Spleen (tissue), 13 donors: ENCODE measurements at places on chromosomes 3 and 15. TPM values are rescaled to one million over a fixed set of nuclear protein-coding genes. Genes with fewer than 3 reads are reported as not detected.

- no peak overlapping the region for H3K4me3 ChIP-seq
- H3K4me1 ChIP-seq, result peaks cover 4% of the 10 kb centered on the region
- H3K27me3 ChIP-seq, result no peaks in the 10 kb centered on the region
- H3K36me3 ChIP-seq, result no peaks in the 10 kb centered on the region
- no peak overlapping the region for H3K27ac ChIP-seq
Measured at GRCh38 chr15:51054535-51054934, 40.2 kb downstream of the TNFAIP8L3 start.

The LNP1 gene
- total RNA-seq, result 1.2 TPM

The DZIP3 gene
- total RNA-seq, result 21.3 TPM

DNA sequence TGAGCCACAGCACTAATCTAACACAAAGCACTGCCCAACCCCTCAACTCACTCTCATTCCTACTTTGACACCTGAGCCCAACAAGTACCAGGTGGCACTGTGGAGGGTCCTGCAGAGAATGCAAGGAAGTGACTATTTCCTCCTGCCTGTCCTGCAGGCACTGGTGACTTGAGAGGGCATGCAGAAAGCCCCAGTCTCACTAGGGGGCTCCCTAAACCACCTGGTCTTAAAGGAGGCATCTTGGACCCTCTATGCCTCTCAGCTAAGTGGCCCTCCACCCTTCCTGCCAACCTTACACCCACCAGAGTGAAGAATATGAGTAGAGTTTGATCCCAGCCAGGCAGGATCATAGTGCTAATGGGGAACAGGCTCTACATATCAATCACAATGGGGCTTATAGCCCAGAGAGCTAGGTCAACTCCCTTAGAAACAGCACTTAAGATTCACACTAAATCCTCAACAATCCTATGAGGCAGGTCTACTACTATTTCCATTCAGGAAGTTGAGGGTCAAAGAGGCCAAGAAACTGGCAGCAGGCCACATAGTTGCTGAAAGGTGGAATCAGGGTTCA lies 15.2 kb downstream of the TRAIP start:
- no peaks in the 10 kb centered on the region for H3K27me3 ChIP-seq
- H3K36me3 ChIP-seq, result no peaks in the 10 kb centered on the region
- H3K4me1 ChIP-seq, result peaks cover 7% of the 10 kb centered on the region

DNA sequence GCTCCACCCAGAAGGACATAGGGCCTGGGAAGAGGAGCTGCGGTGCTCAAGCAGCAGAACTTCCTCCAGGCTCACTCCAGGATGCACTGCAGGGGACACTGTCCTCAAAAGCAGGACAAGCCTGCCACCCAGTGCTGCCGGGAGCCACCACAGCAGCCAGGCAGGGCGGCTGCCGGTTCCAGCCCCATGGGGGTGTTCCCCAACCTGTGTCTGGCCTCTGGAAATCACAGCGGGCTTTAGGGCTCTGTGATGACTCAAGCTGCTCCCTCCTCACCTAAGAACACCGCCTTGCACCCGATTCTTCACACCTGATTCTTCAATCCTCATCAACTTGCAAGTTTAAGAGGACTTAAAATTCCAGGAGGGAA lies 71.9 kb upstream of the SLC6A11 start:
- H3K27me3 ChIP-seq, result peaks cover 2% of the 10 kb centered on the region
- no peak overlapping the region for H3K27ac ChIP-seq
- no peaks in the 10 kb centered on the region for H3K36me3 ChIP-seq
- H3K4me3 ChIP-seq, result no peak overlapping the region
- H3K4me1 ChIP-seq, result no peaks in the 10 kb centered on the region

DNA sequence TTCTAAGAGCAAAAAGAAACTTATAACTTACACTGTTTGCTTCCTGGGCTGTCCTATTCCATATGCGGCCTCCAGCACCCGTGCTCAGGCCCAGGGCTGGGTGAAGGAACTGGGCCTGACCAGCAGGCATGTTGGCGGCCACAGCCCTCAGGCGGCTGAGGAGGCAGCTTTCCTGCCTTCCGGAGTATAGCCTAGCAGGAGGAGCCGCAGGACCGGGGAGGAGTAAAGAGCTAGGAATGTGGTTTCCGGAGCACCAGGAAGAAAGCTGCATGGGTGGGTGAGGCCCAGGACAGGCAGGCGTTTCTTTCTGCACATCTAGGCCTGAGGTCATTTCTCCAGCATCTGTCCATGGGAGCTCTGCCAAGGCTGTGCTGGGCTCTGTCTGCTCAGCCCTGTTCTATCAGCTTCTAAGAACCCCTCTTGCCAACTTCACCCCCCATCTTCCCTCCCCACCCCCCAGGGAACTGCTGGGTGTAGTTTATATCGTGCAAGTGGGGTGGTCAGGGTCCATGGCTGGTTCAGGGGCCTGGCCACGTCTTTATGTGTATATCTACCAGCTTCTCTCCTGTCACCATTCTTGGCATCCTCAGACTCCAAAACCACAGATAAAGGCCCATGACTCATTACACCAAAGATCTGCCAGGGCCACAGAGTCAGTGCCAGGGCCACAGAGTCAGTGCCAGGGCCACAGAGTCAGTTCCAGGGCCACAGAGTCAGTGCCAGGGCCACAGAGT lies 7.8 kb upstream of the KIF7 start:
- no peaks in the 10 kb centered on the region for H3K4me1 ChIP-seq
- H3K27me3 ChIP-seq, result no peaks in the 10 kb centered on the region
- no peaks in the 10 kb centered on the region for H3K36me3 ChIP-seq
- H3K4me3 ChIP-seq, result no peak overlapping the region

The CPNE9 gene
- total RNA-seq, result not detected

- H3K27me3 ChIP-seq, result no peaks in the 10 kb centered on the region
- no peak overlapping the region for H3K4me3 ChIP-seq
Measured at GRCh38 chr3:110542552-110543150, 529.0 kb upstream of the NECTIN3 start.

DNA sequence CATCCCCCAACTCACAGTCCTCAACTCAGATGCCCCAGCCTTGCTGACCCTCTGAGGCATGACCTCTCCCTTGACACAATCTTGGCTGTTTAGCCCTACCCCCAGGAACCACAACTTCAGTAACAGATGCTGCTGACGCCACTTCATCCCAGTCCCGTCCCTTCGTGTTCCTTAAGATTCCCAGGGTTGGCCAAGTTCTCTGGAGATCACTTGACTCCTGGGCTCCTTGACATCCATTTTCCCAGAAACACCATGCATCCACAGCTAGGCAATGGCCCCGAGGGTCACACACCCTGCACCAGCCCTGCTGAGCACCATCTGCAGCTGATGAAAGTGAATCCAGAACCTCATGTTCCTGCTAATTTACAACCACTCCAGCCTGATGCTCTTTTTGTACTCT lies 6.9 kb downstream of the RTP2 start:
- H3K27me3 ChIP-seq, result no peaks in the 10 kb centered on the region
- DNase-seq, result no peak
- no peaks in the 10 kb centered on the region for H3K36me3 ChIP-seq
- H3K4me3 ChIP-seq, result no peak overlapping the region
- no peaks in the 10 kb centered on the region for H3K4me1 ChIP-seq
- no peak overlapping the region for H3K27ac ChIP-seq

DNA sequence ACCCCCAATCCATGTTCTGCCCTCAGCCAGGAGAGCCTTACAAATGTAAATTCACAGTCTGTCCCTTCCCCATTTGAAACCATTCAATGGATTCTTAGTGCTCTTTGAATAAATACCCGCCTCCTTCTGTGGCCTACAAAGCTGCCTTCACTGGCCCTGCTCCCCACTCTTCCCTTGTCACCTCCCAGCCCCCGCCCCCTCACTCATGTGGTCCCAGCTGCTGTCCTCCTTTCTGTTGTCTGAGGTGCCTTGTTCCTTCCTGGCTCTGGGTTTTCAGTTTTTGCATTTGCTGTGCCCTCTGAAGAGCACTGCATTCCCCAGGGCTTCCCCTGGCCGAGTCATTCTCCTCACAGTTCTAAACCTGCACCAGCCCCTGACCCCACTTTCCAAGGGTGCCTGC lies 3.2 kb downstream of the EFCAB12 start:
- H3K4me1 ChIP-seq, result no peaks in the 10 kb centered on the region
- no peak overlapping the region for H3K27ac ChIP-seq
- no peak overlapping the region for H3K4me3 ChIP-seq
- H3K36me3 ChIP-seq, result peaks cover 3% of the 10 kb centered on the region
- no peaks in the 10 kb centered on the region for H3K27me3 ChIP-seq

GRCh38 chr3:155318740-155319139 lies 25.3 kb upstream of the STRIT1 start:
- no peak overlapping the region for H3K27ac ChIP-seq
- H3K27me3 ChIP-seq, result no peaks in the 10 kb centered on the region
- H3K36me3 ChIP-seq, result no peaks in the 10 kb centered on the region
- H3K4me1 ChIP-seq, result no peaks in the 10 kb centered on the region
- no peak overlapping the region for H3K4me3 ChIP-seq
- no peak for DNase-seq

DNA sequence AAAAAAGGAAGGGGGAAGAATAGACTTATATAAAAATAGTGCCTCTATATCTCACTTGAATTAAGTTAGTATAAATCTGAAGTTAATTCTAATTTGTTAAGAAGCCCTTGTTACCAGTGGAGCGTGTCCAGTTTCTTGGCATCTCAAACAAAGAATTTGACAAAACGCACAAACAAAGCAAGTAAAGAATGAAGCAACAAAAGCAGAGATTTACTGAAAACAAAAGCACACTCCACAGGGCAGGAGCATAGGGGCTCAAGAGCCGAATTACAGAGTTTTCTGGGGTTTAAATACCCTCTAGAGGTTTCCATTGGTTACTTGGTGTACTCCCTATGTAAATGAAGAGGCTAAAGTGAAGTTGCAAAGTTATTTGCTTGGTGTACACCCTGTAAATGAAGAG lies 34.0 kb upstream of the GK5 start:
- no peak overlapping the region for H3K4me3 ChIP-seq
- no peaks in the 10 kb centered on the region for H3K4me1 ChIP-seq
- H3K27ac ChIP-seq, result no peak overlapping the region
- DNase-seq, result no peak

The DZIP1L gene
- 10.2 TPM for total RNA-seq

DNA sequence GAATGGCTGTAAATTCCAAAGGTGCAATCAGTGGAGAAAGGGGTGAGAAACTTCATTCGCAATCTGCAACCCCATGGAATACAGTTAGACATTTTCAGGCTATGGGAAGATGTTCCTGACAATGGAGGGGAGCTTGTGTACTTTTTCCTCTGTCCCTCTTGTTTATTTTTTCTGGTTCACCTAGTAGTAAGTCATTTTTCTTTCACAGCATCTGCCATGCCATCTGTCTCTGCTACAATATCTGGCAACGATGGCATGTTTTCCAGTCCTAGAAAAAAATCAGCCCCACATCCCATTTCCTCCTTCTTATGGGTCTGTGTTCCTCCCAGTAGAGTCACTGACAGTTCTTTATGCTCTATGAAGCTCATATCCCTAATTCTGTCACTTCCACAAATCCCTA lies 76.0 kb downstream of the SSR3 start:
- no peak for DNase-seq
- no peaks in the 10 kb centered on the region for H3K36me3 ChIP-seq
- H3K27me3 ChIP-seq, result no peaks in the 10 kb centered on the region
- no peak overlapping the region for H3K4me3 ChIP-seq
- H3K27ac ChIP-seq, result no peak overlapping the region

DNA sequence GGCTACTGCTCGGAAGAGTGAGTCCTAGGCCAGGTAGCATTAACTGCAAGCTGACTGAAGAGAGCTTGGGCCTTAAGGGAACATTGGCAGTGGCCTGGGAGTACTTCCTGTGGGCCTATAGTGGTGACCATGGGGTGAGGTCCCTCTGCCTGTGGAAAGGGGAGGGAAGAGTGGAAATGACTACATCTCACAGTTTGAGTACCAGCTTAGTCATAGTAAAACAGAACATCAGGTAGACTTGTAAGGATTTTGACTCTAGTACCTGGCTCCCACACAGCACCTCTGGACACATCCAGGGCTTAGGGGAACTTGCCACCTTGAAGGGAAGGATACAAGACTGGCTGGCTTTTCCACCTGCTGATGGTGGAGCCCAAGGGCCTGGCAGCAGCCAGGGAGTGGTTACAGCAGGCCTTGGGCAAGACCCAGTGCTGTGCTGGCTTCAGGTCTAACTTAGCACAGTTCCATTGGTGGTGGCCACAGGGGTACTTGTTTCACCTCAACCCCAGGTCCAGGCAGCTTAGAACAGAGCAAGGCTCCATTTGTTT lies 147.8 kb downstream of the SLC9A9 start:
- H3K4me1 ChIP-seq, result no peaks in the 10 kb centered on the region
- no peak for DNase-seq
- no peaks in the 10 kb centered on the region for H3K27me3 ChIP-seq
- no peak overlapping the region for H3K27ac ChIP-seq

DNA sequence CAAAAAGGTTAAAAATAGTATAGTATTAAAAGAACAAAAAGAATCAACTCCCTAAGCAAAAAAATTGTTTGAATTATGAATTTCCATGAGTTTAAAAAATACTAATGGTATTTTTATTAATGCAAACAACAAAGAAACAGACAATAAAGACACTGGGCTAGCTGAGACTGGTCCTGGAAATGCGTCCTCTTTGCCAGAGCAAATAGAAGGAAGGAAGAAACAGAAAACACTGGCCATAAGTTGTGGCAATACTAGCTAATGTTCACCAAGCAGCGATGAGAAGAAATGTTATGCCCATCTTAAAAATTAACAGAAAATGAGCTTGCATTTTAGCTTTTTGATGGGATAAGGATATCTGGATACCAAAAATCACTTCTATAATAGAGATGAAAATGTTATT lies 88.6 kb downstream of the TBL1XR1 start:
- H3K27me3 ChIP-seq, result no peaks in the 10 kb centered on the region
- no peaks in the 10 kb centered on the region for H3K36me3 ChIP-seq
- no peak overlapping the region for H3K4me3 ChIP-seq
- DNase-seq, result no peak

DNA sequence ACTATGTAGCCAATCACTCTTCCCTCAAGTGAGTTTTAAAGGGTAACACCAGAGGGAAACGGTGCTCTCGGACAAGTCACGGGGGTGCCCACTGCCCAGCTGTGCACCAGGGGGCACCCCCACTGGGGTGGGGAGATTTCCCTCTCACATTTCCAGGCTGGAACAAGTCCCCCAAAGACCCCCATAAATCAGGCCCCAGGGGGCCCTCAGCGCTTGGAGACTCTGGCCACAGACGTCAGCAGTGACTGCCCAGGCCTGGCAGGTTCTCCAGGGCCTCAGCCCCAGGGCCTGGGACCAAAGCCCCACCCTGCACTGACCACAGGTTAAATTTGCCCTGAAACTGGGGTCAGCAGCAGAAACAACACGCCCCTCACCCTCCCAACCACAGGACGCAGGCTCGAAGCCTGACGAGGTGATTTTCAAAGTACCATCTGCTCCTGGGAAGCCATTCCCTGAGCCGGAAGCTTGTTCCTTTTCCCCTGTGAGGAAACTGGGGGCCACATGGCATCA lies 17.0 kb downstream of the XXYLT1 start:
- H3K27ac ChIP-seq, result no peak overlapping the region
- H3K27me3 ChIP-seq, result no peaks in the 10 kb centered on the region
- H3K4me3 ChIP-seq, result no peak overlapping the region
- peaks cover 6% of the 10 kb centered on the region for H3K4me1 ChIP-seq
- H3K36me3 ChIP-seq, result no peaks in the 10 kb centered on the region
